ENCODE measurements at places on chromosomes 2 and 18.

DNA sequence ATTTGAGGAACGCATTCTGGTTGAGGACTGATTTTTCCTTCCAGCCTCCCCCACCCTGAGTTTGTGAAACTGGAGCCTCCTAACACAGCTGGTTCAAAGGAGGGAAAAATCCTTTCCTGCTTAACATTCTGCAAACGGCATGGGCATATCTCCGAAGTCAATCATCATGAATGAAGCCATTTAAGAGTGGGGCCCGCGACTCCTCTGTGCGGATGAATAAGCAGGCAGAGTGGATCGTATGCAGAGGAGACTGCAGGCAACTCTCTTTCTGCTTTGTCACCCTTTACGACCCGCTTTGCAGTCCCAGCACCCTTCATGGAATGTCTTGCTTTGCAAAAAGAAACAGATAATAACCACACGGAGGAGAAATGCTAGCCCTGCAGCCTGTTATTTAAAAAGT, 305.2 kb downstream of the CLIP4 start:
- no peak for DNase-seq

- DNase-seq, result no peak
These were observed 110.2 kb downstream of the EPHA4 start for GRCh38 chr2:221461901-221462300.

GRCh38 chr18:22643731-22644130, 226.0 kb upstream of the CTAGE1 start:
- DNase-seq, result no peak

DNA sequence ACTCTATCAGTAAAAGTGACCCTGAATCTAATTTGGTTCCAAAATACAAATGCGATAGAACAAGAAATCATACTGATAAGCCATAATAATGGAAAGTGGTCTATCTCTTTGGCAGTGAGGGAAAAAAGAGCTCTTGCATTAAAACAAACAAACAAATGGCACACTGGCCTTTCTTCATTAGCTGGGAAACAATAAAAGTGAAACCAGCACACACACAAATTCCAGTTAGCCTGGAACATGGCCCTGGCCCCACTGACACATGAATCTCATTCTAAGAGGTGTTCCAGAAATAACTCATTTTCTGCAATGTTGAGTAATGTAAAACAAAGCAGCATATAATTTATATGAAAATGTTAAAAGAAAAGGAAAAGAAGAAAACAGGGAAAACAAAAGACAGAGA, 79.3 kb upstream of the TGFA start:
- DNase-seq, result no peak

DNA sequence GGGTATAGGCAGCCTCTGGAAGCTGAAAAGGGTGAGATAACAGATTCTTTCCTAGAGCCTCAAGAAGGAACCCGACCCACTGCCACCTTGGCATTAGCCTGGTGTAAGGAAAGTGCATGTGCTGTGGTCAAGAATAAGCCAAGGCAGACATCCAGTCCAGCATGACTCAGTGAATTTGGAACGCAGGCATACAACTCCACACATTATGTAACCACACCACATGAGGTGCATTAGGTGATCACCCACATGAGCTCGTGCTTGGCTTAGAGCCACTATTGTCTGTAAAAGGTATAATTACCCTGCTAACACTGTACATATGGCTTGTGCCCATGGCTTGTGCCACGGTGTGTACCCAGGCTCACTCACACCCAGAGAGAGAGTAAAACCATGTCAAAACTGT, 583.7 kb upstream of the HNMT start:
- DNase-seq, result no peak

- no peak for DNase-seq
These were observed 1620.9 kb upstream of the NXPH2 start for GRCh38 chr2:140401056-140401455.

GRCh38 chr2:215622837-215623236, 187.0 kb upstream of the FN1 start:
- no peak for DNase-seq

- no peak for DNase-seq
These were observed 330.0 kb upstream of the DCC start for GRCh38 chr18:52009958-52010357.

GRCh38 chr18:51802569-51803428, 537.2 kb upstream of the DCC start:
- no peak for DNase-seq

GRCh38 chr2:118202707-118203303, 114.5 kb downstream of the INSIG2 start:
- DNase-seq, result peak; percentile 26

- no peak for DNase-seq
These were observed 182.1 kb downstream of the OSR1 start for GRCh38 chr2:19176172-19176852.

- DNase-seq, result no peak
These were observed 234.9 kb downstream of the OSR1 start for GRCh38 chr2:19123556-19123955.
